ENCODE measurements at places on chromosomes 7 and 10.
A peak's percentile ranks its signal among the peaks of the same experiment; 100 is the strongest.

DNA sequence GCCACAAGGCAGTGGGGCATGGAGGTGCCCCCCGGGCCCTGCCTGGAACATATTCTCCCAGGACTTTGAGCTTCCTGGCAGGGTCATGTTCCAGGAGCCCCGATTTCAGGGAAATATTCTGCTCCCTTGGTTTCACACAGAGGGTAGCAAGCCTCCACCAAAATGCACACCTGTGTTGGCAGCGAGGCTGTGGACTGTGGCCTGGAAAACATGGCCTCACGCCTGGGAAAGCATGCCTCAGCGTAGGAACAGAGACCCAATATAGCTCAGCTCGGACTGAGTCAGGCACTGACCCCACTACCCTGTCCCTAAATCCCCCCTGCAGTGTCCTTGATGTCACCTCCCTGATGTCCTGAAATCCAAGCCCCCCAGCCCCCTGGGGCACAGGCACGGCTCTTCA, 92.0 kb downstream of the KCNMA1 start:
- no peak for DNase-seq

- no peak for DNase-seq
These were observed 905 bp downstream of the ASB13 start for GRCh38 chr10:5665373-5666007.

GRCh38 chr10:30759423-30759822, 129.9 kb upstream of the LYZL2 start:
- no peak for DNase-seq

DNA sequence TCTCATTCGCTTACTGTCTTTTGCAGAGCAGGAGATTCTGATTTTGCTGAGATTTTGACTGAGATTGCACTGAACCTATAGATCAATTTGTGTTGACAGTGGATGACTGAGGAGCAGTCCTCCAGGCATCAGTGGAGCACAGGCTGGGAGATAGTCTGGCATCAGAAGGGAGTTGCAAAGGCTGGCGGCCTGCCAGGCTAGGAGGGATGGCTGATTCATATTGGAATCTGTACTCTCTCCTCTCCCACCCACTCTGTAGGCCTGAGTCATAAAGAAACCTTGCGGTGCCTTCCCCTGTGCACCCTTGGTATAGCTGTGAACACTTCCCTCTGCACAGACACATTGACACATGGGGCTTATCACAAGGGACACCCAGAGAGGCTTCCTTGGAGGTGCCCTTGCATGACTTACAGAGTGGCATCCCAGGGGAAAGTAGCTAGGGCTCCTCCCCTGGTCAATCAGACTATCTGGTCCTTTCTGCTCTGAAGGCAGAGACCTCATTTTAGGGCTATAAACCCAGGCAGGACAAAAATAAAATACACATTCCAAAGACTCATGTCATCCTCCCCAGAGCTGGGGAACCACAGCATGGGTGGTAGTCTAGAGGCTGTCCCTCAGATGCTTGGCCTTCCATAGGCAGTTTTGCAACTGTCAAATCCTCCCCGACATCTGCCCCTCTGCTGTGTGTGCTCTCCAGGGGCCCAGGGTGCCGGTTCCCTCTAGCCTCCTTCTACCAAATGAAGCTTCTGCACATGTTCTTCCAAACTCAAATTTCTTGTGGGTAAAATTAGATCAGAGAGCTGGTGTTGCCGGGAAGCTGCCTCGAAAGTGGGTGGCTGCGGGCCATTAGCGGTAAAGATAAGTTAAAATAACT, 37.4 kb upstream of the EEPD1 start:
- no peak for DNase-seq

- no peak for DNase-seq
These were observed 20.8 kb downstream of the EPC1 start for GRCh38 chr10:32326119-32326518.

GRCh38 chr10:95820363-95820762, 64.4 kb downstream of the ENTPD1 start:
- no peak for DNase-seq

GRCh38 chr10:124259139-124259825, 159.4 kb downstream of the OAT start:
- no peak for DNase-seq

- DNase-seq, result no peak
These were observed 430.5 kb upstream of the KLF6 start for GRCh38 chr10:4215485-4215884.

- DNase-seq, result peak; percentile 72
These were observed 1.1 kb upstream of the EIF4H start for GRCh38 chr7:74173074-74173473.

DNA sequence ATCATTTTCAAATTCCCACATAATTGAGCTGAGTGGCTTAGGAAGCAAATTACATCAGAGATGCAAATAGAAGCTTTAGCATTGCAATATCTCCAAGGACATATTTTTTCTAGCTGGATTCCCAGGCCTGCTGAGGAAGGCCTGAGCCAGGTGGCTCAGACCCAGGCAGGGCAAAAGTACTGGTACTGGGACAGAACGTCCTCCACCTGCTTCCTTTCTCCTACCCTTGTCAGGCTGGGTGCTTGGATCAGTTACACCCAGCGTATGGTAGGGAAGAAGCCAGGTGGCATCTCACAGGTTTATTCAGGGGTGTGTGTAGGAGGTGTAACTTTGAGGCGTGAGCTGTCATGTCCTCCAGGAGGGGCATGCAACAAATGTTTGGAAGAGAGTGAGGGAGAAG, 3.0 kb upstream of the PANK1 start:
- no peak for DNase-seq

DNA sequence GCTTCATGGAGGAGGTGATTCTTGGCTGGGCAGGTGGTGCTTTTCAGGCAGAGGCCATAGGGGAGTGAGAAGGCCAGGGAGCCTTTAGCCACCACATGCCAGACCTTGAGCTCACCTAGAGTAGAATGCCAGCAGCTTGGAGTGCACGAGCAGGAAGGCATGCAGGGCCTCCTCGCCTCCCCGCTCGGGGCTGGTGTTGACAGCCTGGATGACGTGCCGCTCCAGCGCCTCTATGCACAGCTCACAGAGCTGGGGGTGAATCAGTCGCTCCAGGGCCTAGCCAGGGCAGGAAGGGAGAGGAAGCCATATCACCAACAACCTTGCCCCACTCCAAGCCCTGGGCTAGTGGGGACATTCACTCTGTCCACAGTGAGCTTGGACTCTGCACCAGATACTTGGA, 15.7 kb downstream of the HPS1 start:
- no peak for DNase-seq

- DNase-seq, result no peak
These were observed 17.8 kb downstream of the ZNF655 start for GRCh38 chr7:99576251-99576650.

GRCh38 chr10:43619368-43619767, 13.1 kb downstream of the ZNF485 start:
- DNase-seq, result no peak

DNA sequence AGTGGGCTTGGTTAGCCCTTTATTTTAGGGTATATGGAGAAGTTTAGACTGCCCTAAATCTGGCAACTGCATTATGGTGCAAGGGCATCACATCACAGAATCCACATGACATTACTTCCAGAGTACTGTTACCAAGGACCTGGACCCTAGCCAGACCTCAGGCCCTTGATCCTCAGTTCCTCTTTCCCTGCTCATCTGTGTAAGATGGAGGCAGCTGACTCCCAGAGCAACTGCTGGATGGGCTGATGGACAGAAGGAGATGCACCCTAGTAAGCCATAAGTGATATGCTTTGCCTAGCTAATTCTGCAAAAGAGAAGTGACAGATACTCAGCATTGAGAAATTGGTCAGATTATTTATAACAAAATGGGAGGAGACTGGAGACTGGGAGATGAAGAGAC, 131.7 kb downstream of the DYNC1I1 start:
- DNase-seq, result no peak

GRCh38 chr7:40288827-40289226, 154.0 kb downstream of the SUGCT start:
- no peak for DNase-seq

GRCh38 chr10:78407009-78407711, 373.5 kb downstream of the RPS24 start:
- DNase-seq, result peak; percentile 94

DNA sequence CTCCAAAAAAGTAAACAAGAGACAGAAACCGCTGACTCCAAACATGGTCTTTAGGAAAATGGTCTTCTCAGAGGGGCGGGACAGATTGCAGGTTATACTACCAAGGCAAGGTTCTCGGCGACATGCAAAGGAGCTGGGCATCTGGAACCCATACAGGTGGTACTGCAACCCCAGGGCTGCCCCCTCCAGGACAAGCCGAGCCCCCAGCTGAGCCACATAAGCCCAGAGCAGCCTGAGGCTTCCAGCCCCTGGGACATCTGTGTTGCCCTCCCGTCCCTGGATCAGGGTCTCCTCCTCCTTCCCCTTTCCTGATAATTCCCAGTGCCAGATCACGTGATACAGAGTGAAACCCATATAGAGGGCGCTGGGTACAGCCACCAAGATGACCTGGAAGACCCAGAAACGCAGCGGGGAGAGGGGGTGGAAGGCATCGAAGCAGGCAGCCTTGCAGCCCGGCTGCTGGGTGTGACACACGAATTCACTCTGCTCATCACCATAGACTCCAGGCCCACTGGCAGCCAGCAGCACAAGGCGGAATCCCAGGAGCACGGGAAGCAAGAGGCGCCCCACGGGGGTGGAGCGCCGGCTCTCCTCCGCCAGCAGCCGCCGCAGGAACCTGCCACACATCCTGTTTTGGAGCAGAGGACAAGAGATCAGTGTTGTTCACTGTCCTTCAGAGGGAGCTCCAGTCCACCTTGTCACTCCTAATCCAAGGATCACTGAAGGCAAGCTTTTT, at the start of gene GJC3:
Gene GJC3, minus strand, starts transcription at position 627 of the 736 bp plus-strand sequence. Its CDS starts 0 bp downstream, at position 627.
- peak; percentile 90 for DNase-seq

DNA sequence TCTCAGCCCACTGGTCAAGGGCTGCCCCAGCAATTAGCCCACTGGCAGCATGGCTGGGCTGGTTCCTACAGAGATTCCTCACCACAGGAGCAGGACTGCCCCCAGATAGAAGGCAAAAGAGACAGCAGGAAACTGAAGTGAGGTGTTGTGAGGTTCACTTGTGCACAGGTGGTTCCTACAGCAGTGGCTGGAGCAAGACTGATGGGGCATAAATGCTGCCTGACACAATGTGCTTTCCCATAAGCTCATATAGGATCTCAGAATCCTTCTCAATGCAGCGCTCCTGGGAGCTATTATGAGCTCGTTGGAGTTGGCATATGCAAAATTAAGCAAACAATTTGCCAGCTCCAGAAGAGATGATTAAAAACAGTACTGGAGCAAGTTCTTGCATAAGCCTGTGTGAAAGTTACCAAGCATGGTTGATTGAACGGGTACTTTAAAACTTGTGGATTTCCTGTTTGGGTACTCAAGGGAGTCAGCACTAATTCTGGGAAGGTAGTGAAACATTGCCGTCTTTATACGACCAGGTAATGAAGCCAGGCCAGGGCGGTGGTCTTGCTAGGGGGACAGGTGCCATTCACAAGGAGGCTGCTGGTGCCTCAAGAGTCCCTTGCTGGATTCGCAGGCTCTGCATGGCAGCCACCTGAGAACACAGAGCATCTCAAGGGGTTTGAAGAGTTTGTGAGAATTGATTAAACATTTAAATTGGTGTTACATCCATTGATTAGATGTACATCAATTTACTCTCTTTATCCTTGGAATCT, 20.3 kb upstream of the PRKCQ start:
- DNase-seq, result no peak

DNA sequence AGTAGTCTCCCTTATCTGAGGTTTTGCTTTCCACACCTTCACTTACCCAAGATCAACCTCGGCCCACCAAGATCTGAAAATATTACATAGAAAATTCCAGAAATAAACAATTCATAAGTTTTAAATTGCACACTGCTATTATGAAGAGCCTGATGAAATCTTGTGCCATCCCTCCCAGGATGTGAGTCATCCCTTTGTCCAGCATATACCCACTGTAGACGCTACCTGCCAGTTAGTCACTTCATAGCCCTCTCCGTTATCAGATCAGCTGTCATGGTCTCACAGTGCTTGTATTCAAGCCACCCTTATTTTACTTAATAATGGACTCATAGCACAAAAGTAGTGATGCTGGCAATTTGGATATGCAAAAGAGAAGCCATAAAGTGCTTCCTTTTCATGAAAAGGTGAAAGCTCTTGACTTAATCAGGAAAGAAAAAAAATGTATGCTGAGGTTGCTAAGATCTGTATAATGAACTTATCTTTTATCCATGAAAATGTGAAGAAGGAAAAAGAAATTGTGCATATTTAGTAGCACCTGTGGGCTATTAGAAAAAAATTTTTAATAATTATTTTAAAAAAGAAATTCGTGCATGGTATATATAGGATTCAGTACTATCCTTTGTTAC, 9.8 kb upstream of the MRPS16 start:
- no peak for DNase-seq

GRCh38 chr7:71388181-71388580, 256.2 kb downstream of the GALNT17 start:
- DNase-seq, result no peak

GRCh38 chr10:113319479-113319878, 233.4 kb upstream of the HABP2 start:
- DNase-seq, result no peak

- no peak for DNase-seq
These were observed 2.1 kb downstream of the SNX10 start for GRCh38 chr7:26293569-26294308.

- no peak for DNase-seq
These were observed 10.3 kb downstream of the EPHB6 start for GRCh38 chr7:142864980-142865747.

DNA sequence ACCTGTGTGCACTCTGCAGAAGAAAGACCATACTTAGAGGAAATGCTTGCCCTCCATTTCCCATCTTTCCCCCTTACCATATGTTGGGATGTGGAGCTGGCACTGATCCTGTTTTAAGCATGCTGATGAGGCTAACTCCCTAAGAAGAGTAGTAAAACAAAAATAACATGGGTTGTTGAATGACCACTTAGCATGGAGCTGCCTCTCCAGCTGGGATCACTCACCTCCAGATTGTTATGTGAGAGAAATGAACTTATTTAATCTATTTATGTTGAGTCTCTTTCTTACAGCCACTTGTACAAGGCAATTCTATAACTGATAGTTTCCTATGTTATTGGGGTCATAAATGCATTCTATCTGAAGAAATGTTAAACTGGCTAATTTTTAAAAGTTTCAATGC, 17.0 kb downstream of the CTTNBP2 start:
- DNase-seq, result no peak

DNA sequence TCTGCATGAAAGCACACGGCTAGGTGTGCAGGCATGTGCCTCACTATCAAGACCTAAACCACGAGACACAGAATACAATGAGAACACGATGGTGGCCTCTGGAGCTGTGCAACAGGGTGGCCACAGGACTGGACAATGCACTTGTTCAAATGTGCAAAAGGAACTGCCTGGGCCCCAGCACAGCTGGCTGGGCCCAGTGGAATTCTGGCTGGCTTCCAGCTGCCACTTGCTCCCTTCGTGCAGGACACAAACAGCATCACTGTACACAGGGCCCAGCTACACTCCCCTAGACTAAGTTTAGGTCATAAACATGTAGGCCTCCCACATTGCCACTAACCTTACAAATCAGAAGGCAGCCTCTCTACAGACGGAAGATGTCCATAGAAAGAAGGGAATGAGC, 23.4 kb downstream of the DOCK4 start:
- DNase-seq, result no peak

GRCh38 chr7:124177891-124178290, 145.0 kb upstream of the TMEM229A start:
- no peak for DNase-seq

- DNase-seq, result no peak
These were observed 70.5 kb downstream of the ZMIZ1 start for GRCh38 chr10:79139124-79139835.

- no peak for DNase-seq
These were observed 23.3 kb downstream of the DCLRE1C start for GRCh38 chr10:14930610-14931009.

- DNase-seq, result no peak
These were observed 344.1 kb downstream of the PHF14 start for GRCh38 chr7:11317766-11318165.

GRCh38 chr7:5383314-5384098, 40.1 kb downstream of the TNRC18 start:
- DNase-seq, result no peak

All from NCI-H146 (cell line).